ENCODE measurements at places on chromosomes 6 and 20.

GRCh38 chr6:166707045-166707444, 80.0 kb upstream of the RPS6KA2 start:
- no peak for DNase-seq

- no peak for DNase-seq
Measured at GRCh38 chr6:76381612-76382011, 309.1 kb upstream of the IMPG1 start.

- no peak for DNase-seq
Measured at GRCh38 chr6:142485256-142485655, 183.4 kb downstream of the ADGRG6 start.

DNA sequence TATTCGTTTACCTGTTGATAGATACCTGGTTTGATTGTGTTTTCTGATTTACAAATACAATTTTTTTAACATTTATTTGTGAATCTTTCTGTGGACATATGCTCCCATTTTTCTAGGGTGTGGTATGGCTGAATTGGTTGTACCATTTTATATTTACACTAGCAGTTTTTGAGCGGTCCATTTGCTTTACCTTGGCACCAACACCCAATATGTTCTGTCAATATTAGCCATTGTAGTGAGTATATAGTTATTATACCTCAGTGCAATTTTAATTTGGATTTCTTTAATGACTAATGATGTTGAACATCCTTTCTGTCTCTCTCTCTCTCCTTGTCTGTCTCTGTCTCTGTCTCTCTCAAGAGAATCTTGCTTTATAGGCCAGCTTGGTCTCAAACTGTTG, 278.5 kb downstream of the CDKAL1 start:
- DNase-seq: no peak

- no peak for DNase-seq
Measured at GRCh38 chr6:16244869-16245451, 6.6 kb downstream of the GMPR start.

- no peak for DNase-seq
Measured at GRCh38 chr6:130459316-130459715, 93.5 kb downstream of the TMEM200A start.
